ENCODE measurements at places on chromosomes 1 and 21. TPM values are rescaled to one million over a fixed set of nuclear protein-coding genes. Genes with fewer than 3 reads are reported as not detected.

The AGL gene
- 23.7 TPM for total RNA-seq

The AK4 gene
- 45.2 TPM for total RNA-seq

The GJC2 gene
- total RNA-seq = 1.6 TPM

The A3GALT2 gene
- total RNA-seq = not detected

The OR2L13 gene
- not detected for total RNA-seq

The CHODL gene
- total RNA-seq = 3.5 TPM

- DNase-seq = no peak
Observed at GRCh38 chr1:45306319-45306718, 20.4 kb upstream of the HPDL start.

- DNase-seq = no peak
Observed at GRCh38 chr1:200179126-200179780, 151.7 kb downstream of the NR5A2 start.

DNA sequence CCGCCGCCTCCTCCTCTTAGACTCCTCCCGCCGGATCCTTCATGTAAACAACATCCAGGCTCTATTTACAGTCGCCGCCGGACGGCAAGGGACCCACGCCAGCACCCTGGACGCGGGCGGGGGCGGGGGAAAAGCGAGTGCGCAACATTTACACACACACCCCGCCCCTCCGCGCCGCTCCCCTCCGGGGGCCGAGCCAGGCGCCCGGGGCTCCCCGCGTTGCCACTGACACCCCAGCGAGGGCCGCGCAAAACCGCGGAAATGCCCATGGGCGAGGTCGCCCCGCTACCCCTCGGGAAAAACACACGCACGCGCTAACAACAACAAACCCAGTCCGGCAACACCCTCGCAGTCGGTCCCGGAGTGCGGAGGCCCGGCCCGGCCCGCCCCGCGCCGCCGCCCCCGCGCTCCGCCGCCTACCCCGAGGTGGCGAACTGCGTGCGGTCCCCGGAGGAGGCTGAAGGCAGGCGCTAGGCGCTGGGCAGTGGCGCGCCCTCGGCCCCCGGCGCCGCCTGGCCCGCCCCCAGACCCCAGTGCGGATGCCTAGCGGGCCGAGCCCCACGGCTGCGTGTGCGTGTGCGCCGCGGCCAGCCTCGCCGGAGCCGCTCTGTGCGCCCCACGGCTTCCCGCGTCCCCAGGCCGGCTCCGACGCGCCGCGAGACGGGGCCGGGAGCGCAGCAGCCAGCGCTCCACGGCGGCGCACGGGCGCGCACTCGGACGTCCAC lies 81.1 kb upstream of the AK4 start:
- DNase-seq = peak; percentile 83

GRCh38 chr1:212457740-212458338 lies 25.1 kb downstream of the NENF start:
- peak; percentile 86 for DNase-seq

- no peak for DNase-seq
Observed at GRCh38 chr1:203146537-203146936, 19.0 kb downstream of the ADORA1 start.

GRCh38 chr1:17278996-17279830 lies 28.8 kb upstream of the PADI4 start:
- DNase-seq = no peak

GRCh38 chr21:31260790-31261189 lies 83.3 kb downstream of the TIAM1 start:
- no peak for DNase-seq

DNA sequence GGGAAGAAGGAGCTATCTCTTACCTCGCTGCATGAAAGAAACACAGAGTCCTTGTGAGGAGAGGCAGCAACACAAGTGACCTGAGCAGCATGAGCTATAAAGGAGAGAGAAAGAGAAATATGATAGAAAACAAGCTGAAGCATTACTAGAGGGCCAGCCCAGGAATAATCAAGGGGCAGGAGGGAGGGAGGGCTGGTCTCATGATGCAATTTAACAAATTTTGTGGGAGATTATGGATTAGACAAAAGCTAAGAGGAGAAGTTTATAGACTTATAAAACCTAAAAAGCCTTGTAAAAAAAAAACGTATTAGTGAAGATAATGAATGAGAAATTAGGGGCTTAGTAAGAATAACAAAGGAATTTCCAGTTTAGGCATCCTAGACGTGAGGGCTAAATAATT lies 5.0 kb downstream of the WDR77 start:
- no peak for DNase-seq
